Endothelial cell (in vitro differentiated cells): ENCODE measurements at places on chromosomes 7 and 10. TPM values are rescaled to one million over a fixed set of nuclear protein-coding genes. Genes with fewer than 3 reads are reported as not detected.

The TECPR1 gene
- 129 TPM for total RNA-seq

DNA sequence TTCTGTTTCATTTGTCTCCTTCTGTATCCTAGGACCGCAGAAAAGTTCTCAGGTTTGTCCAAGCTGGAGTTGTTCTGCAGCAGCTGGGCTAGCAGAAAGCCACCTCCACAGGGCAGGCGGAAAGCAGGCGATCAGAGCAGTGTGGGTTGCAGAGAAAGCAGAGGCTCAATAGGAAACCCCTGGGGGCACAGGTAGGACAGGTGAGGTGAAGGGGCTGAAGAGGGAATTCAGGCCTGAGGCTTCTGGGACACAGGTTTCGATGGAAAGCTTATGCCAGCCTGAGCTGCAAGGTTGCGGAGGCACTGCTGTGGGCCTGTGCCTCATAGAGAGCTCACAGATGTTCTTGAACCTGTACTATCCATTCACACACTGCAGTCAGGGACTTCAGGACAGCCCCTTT lies 194.9 kb upstream of the TPK1 start:
- DNase-seq, result no peak
- H3K36me3 ChIP-seq, result no peaks in the 10 kb centered on the region
- no peak overlapping the region for H3K27ac ChIP-seq
- H3K4me3 ChIP-seq, result no peak overlapping the region
- no peaks in the 10 kb centered on the region for H3K4me1 ChIP-seq

DNA sequence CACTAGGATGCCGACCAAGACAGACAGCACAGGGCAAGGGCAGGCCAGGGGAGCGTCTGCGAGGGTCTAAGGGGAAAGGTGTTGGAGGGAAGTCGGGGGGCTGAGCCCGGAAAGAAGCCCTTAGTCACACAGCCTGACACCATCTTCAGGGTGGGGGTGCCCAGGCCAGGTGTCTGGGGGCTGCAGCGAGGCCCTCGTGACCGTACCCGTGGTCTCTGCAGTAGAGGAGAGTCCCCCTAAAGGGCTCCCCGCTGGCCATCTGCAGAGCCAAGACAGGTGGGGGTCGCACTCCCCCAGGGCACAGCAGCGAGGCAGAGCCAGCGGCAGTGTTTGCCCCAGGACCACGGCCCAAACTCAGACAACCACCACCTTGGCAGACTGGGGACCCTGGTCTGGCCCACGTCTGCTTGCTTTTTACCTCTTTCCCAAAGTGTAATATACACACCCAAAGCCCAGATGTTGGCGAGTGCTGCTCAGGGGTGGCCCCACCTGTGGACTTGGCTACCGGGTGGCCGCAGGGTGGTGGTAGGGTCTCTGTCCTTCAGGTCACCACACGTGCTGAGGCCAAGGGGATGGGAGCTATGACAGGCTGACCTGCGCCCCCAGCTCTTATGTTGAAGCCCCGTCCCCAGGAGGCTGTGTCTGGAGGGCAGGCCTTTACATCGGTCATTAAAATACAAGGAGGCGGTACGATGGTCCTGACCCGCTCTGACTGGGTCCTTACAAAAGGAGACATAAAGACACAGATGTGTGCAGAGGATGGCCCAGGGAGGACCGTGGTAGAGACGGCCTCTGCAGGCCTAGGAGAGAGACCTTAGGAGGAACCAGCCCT lies 107.4 kb downstream of the DNAJB6 start:
- DNase-seq, result no peak
- no peak overlapping the region for H3K27ac ChIP-seq
- peaks cover 14% of the 10 kb centered on the region for H3K27me3 ChIP-seq
- H3K4me1 ChIP-seq, result no peaks in the 10 kb centered on the region

- no peak overlapping the region for H3K27ac ChIP-seq
- no peak for DNase-seq
- peaks cover 40% of the 10 kb centered on the region for H3K4me1 ChIP-seq
- H3K36me3 ChIP-seq, result peaks cover 11% of the 10 kb centered on the region
- no peaks in the 10 kb centered on the region for H3K27me3 ChIP-seq
Measured at GRCh38 chr7:112023786-112024185, 182.4 kb downstream of the DOCK4 start.

DNA sequence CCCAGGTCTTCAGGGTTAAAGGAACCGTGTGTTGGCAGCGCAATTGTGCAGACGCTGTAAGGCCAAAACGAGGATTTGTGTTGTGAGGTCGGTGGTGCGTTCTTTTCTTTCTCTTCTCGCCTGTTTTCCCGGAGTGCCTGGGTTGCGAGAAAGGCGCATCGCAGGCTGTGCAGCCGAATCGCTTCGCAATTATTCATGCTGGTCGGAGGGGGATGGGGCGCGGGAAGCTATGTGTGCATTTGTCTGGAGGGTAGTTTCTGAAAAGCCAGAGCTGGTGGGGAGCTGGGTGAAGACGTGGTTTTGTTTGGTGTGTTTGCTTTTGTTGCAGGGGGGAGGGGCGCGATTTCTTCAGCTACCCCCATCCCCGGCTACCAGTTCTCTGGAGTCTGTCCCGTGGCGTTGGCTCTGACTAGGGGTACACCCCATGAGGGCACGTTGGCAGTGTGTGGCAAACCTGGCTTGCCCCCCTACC lies 2.1 kb downstream of the MXI1 start:
- peak; percentile 42 for DNase-seq
- H3K4me1 ChIP-seq, result peaks cover 30% of the 10 kb centered on the region
- peaks cover 23% of the 10 kb centered on the region for H3K27me3 ChIP-seq
- peak overlapping the region; percentile 95 for H3K4me3 ChIP-seq
- H3K27ac ChIP-seq, result no peak overlapping the region

DNA sequence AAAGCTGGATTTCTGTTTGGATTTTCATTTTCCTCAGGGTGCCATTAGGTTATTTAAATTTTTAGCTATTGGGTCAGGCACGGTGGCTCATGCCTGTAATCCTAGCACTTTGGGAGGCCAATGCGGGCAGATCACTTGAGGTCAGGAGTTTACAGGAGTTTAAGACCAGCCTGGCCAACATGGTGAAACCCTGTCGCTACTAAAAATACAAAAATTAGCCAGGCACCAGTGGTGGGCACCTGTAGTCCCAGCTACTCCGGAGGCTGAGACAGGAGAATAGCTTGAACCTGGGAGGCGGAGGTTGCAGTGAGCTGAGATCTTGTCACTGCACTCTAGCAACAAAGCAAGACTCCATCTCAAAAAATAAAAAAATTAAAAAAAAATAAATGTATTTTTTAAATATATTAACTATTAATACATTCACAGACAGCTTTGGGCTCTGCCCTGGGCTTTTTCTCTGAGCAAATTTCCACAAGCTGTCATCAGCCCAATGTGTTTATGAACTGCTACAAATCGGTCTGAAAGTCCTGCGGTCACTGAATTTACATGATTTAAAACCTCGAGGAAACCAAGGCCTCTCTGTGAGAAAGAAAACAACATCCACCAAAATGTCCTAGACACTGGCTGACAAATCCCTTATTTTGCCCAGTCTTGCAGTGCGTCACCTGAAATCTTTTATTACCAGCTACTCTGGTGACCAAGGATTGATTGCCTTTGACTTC lies 19.2 kb upstream of the PLEKHS1 start:
- H3K4me1 ChIP-seq, result no peaks in the 10 kb centered on the region
- H3K4me3 ChIP-seq, result no peak overlapping the region
- no peak for DNase-seq
- no peak overlapping the region for H3K27ac ChIP-seq
- peaks cover 9% of the 10 kb centered on the region for H3K36me3 ChIP-seq
- peaks cover 3% of the 10 kb centered on the region for H3K27me3 ChIP-seq
